ENCODE measurements at places on chromosomes 7 and 10. TPM values are rescaled to one million over a fixed set of nuclear protein-coding genes. Genes with fewer than 3 reads are reported as not detected.

The ACSM6 gene
- total RNA-seq = not detected

DNA sequence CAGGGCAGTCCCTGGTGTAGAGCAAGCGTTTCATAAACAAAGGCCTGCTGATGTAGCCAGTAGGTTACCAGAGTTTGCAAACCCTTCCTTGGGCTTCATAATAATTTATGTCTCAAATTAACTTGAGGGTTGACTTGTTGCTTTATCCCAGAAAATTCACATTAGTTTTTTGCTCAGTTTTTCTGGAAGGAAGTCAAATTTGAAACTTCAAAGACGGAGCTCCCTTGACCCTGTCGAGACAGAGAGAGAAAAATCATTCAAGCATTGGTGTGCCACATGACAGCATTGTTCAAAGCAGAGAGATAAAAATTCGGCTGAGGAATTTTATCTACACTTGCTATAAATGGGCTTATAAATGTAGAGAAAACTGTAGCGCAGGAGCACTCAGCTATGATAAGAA is 627.7 kb downstream of the TNS3 start:
- DNase-seq = no peak

DNA sequence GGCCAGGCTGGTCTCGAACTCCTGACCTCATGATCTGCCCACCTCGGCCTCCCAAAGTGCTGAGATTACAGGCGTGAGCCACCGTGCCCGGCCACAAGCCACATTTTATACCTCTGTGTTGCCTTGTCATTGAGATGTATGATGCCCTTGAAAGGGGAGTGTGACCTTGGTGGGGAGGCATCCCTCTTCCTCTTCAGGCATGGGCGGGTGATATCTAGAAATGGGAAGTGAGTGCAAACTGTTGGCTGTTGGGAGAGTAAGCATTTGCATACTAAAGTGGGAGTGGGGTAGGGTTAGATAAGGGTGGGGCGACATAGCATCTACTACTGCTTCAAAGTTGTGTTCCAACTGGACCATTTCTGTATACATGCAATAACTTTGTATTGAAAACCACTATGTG is 20.1 kb downstream of the RP9 start:
- no peak for DNase-seq

- DNase-seq = no peak
Observed at GRCh38 chr7:47026780-47027361, 555.0 kb downstream of the TNS3 start.

DNA sequence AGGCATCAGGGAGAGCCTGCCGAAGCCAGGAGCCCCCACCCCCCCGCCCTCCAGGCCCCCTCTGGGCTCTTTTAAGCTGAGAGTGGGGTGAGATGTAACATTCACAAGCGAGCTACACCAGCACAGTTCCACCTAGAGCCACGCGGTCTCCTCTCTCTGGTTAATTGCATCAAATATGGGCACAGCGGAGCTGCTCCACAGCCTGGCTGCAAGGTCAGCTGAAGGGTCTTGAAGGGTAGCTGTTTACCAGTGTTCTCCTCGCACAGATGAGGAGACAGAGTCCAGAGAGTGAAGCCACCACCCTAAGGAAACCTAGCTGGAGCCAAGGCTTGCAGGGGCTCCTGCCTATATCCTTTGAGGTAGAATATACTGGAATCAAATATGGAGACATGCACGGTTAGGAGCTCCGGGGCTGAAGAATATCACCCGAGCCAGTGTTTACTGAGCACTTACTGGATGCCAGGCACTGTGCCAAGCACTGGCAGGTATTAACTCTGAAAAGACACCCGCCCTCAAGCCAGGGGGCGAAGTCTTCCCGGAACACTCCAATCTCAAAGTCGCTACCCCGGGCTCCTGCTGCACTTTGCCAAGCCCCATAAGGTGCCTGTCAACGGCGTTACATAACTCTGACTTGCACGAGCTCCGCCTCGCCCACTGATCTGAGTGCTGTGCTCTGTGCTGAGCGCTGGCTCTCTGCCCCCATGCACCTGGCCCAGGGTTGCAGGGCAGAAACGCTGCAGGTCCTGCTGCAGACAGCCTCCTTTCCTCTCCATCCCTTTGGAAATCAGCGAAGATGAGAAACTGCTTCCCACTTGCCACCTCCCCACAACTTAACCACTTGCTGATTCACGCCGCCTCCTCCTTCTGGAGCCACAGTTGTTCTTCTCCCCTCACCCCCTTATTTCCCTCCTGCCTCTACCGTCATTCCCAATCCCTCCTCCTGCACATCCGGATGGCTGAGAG is 5.4 kb downstream of the CHST15 start:
- DNase-seq = no peak

DNA sequence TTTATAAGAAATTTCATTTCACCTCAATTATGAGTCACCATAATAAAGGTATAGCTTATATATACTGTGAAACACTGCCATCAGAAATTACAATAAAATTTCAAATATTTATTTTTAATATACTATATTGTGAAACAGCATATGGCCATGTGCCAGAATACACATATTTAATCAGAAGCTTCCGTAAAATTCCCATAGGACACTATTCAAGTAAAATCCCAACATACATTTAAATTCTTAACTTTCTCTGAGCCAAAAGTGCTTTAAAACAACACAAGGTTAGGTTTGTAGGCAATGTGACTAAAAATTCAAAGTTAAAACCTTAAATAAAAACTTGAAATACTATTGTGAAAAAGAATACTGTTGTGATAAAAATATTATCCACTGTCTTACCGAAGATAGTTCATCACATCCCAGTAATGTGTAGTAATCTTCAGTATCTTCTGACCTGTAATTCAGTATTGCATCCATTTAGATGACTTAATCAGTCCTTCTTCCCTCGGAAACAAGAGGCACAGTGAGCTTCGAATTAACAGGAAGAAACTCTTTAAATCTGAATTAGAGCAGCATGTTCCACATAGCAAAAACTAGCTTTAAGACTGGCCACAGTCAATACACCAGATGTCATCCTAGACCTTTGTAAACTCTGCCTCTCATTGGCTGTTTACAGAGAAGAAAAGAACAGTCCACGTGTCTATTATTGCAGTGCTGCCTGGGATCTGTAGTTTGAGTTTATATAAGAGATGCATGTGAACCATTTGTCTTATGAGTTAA is at the start of gene DNAJC12:
TSS of gene DNAJC12 (minus strand) at position 648 of the 774 bp plus-strand sequence. CDS start at position 471, 177 bp downstream.
- no peak for DNase-seq

- DNase-seq = no peak
Observed at GRCh38 chr10:78222096-78222790, 188.6 kb downstream of the RPS24 start.

The ITPRIP gene
- 9.1 TPM for total RNA-seq

- no peak for DNase-seq
Observed at GRCh38 chr10:20874261-20874660, 22.9 kb downstream of the NEBL start.

The HMX3 gene
- total RNA-seq = not detected

DNA sequence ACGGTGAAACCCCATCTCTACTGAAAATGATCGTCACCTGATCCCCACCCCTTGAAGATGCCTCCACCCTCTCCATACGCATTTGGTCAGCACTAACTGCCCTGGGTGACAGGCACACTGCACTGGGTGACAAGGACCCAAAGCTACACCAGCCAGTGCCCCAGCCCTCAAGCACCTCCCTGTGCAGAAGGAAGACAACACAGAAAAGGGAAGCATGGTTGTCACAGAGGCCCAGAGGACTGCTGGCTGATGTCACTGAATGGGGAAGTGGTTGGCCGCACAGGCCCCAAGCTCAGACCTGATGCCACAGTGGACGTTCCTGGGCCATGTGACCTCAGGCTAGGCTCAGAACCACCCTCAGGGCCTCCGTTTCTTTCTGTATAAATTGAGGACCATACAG is 4.2 kb upstream of the PILRA start:
- no peak for DNase-seq

GRCh38 chr10:132439424-132440163 is 42.6 kb downstream of the PWWP2B start:
- DNase-seq = no peak

The HOXA9 gene
- not detected for total RNA-seq

- peak; percentile 70 for DNase-seq
Observed at GRCh38 chr10:27741173-27742091, 4.2 kb downstream of the MKX start.

GRCh38 chr7:140696680-140697446 is at the start of gene NDUFB2:
Gene NDUFB2 (plus strand): TSS chr7:140696708. CDS start chr7:140696745, 37 bp downstream.
- peak; percentile 94 for DNase-seq

DNA sequence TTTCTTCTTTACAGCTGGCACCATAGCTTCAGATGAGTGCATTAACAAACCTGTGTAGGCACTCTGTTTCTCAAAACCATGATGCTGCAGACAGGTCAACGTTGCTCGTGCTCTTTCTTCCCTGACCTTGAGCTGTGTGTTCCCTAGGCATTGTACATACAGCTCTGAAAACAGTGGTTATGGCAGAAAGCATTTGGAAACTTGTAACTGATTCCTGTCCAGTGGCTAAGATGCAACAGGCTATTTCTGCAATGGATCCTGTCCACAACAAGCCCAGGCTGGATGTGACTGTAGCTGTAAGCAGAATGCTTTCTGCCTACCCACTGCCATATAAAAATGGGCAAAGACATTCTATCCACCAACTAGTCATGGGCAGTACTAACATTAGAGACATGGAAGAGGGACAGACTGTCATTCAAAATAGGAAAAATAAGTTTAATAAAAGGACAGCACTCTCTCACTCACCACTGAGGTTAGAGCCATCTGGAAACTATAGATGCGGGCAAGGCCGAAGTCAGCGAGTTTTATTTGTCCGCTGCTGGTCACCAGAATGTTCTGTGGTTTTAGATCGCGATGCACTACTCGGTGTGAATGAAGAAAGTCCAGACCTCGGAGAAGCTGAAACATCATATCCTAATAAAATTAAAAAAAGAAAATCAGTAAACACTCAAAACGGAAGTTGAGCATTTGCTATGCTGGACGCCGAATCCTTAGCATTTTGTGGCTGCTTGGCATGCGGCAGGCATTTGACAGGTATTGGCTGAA is 111.0 kb downstream of the CDK6 start:
- DNase-seq = no peak

DNA sequence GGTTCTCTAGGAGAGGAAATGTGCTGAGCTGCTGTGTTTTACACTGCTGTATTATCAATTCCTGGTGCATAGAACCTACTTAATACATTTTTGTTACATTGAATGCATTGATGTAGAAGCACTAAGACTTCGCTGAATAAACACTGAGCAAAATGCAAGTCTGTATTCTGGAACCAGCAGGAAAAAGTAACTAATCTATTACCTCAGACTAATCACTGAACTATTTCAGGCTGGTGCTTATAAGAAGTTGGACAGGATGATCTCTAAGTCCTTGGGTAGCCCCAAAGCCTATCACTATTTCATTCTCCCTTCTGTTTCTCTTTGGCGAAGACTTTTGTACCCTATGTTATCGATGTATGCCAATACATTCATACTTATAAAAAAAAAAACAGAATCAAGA is 87.2 kb upstream of the LRRTM3 start:
- no peak for DNase-seq

The PAPSS2 gene
- 20.2 TPM for total RNA-seq

The IPMK gene
- 9.9 TPM for total RNA-seq

DNA sequence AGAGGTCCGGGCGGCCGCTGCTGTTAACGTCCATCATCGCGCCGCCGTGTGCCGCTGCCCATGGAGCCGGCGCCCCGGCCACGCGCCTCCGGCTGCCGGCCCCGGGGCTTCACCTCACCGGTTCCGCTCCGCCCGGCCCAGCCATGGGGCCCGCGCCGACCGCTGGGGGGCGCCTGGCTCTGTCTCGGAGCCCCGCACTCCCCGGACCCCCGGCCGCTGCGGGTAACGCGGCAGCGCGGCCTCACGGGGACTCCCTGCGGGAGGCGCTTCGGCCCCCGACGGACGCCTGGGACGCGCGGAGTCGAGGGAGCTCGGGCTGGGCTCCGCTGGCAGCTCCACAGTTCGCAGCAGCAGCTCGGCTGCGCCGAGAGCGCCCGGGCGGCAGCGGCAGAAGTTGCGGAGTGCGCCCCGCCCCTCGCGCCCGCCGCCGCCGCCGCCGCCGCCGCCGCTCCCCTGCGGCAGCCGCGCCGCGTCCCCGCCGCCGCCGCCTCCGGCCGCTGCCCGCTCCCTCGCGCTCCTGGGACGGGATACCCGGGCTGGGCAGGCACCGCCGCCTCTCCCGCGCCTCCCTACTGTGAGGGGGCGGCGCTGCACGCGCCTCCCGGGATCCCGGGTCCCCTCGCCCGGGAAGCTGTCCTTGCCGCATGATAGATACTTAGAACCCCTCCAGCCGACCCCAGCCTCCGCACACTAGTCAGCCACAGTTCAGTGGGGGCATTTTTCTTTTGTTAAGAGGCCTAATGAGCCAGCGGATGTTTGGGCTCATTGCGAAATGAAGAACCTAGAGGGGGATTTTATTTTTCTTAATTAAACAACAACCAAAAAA is at the start of gene HTR7:
TSS of gene HTR7 (minus strand) at position 405 of the 826 bp plus-strand sequence. CDS start at position 37, 368 bp downstream.
- peak; percentile 90 for DNase-seq

- DNase-seq = peak; percentile 61
Observed at GRCh38 chr10:24118246-24118645, 90.7 kb upstream of the KIAA1217 start.

- peak; percentile 99 for DNase-seq
Observed at GRCh38 chr7:124929467-124930172, at the start of gene POT1. Gene POT1 (minus strand): TSS chr7:124929825. CDS start chr7:124897173, 32,652 bp downstream.

DNA sequence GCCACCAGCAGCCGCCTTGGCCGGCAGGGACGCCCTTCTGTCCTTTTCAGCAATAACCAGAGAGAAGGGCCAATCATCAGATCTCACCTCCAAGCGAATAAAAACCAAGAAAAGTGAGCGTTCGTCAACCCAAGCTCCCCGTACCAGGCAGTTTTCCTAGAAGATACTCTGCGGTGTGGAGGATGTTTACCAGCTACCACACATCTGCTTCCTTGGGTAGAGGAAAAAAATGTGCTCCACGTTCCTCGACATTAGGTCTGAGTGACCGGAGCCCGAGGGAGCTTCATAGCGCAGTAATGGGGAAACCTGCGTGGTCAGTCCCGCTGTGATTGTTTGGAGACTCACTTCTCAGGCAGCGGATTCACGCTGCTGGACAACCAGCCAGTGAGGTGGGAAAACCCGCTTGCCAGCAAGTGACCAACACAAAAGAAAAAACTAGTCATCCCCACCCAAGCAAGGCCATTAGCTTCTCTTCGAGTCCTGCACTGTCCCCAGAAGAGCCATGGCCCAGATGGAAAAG is 73.0 kb downstream of the ZRANB1 start:
- no peak for DNase-seq

GRCh38 chr7:91660734-91661356 is 219.7 kb downstream of the MTERF1 start:
- DNase-seq = no peak

The WDR37 gene
- total RNA-seq = 10.2 TPM

DNA sequence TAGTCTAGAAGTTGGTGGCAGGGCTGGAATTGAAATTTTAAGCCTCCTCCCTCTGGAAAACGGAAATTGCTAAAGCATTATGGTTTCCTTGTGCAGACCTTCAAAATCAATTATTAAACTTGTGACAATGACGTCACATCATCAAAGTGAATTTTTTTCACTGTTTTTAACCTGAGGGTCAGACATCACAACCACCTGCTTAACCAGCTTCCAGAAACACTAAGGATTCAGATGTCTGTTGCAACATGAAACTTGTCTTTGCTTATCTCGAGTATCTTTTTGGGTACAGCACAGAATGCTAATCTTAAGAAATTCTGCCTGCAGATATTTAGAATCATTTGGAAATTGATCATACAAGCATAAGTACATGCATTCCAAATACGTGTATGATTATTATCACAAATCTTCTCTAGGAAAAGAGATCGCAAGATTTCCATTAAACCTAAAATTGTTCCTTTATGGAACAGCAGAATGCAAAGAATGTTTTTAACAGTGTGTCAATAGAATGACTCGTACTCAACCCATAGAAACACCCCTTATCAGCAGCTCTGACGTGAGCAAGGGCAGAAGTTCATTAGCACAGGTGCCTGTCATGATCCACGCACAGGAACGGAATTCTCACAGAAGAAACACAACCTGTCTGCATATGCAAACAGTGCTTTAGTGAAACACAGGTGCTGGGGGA is 4.1 kb upstream of the GTPBP4 start:
- DNase-seq = no peak
